Stimulated activated CD8-positive, alpha-beta memory T cell treated with anti-CD3 and anti-CD28 coated beads, Interleukin-7, amount 100 ng/mL, for 48 hours (primary cell): ENCODE measurements at places on chromosomes 11 and 22.
A peak's percentile ranks its signal among the peaks of the same experiment; 100 is the strongest.

DNA sequence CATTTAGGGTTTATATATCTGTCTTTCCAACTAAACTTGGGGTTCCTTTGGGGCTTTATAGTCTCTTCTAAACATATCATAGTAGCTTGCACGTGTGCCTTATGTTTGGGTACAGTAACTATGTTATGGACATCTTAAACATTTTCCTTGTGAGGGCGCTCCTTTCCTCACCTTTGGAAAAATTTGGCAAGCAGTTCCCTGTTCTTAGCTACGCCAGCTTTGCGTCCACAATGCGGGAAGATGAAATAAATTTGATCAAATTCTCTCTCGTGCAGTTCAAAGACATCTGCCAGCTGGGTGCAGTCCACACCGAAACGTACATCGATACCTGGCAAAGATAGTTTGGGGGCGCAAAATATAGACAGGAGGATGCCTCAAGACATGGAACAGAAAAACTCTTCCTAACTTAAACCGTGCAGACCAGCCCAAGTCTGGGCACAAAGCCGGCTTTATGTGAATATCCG, 548 bp downstream of the FDXACB1 start:
- no peak for DNase-seq

DNA sequence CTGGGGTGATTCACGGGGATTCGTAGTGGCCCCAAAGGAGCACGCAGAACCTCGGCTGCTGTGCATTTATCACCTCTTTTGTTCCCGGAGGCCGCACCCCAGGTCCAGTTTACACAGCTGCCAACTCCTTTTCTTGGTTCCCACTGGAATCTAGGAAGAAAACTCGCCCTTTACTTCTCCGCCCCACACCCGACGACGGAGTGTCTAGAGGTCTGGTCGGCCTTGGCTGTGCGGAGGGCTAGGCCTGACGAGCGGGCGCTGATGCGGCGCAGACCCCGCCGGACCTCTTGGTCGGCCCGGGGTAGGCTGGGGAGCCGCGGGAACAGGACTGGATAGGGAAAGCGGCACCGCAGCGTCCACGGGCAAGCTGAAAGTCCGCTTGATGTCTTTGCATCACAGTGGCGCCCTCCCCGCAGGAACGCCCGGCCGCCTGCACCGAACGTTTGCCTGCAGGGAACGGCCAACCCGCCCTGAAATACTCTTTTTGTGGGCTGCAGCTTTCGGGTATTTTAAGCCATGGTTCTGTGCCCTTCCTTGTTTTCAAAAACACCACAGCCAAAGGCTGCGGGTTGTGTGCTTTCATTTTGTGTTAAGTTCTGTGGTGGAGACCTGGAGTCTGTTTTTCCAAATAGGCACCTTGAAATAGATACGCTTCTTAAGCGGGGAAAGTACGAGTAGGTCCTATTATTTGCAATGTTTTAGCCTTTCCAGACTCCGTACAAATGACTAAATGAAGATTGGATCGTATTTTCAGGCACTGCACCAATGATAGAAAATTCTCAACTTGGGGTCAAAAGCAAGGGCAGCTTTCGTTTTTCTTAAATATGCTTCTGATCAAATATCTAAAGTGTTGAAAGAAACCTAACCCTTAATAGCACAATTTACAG, 829 bp upstream of the ZBED5 start:
- peak; percentile 4 for DNase-seq

DNA sequence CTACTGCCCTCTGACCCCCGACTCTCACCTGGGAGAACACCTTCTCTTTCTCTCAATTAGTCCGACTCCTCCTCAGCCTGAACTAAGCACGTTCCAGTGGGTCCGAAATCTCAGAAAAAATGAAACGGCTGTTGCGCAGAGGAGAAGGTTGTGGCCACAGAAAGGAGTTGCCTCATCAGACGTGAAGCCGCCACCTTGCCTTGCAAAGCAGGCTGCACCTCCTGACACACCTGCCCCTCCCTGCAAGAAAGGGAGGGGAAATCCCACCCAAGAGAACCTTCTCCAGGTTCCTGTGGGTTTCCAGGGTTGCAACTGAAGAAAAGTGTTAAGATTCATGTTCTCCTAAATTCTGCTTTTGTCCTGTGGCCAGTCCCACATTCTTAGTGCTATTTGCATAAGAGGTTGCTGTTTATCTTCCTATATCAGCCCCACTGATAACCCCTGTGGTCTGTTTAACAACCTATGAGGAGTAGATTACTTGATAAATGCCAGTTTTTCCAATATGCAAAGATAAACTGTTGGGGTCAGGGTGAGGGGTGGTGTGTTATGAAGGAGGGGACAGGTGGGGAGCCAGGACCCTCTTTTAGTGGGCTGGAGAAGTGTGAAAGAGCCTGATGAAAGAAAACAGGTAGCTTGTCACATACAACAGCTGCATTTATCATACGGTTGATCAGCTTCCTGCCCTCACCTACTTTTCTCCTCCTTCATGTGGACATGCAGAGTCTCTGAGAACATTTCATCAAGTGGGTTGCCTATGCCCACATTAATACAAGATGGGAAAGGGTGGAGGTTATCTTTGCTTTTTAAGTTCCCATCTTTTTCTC, 18.2 kb downstream of the ZBTB16 start:
- DNase-seq = no peak

DNA sequence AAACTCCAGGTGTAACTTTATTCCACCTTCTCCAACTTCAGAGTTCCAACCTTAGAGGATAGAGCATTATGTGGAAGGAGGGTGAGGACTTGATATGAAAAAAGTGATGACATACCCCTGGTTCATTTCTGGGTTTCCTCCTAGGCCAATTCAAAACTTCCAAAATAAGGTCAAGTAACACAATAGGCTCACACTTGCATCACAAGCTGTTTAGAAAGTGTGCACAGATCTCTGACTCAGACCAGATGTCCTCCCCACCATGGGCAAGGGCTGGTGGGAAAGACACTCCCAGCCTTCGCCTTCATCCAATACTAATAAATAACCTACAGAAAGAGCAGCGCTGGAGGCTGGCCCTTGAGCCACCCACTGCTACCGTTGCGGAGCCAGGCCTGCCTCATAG, 5.8 kb upstream of the BUD13 start:
- no peak for DNase-seq

DNA sequence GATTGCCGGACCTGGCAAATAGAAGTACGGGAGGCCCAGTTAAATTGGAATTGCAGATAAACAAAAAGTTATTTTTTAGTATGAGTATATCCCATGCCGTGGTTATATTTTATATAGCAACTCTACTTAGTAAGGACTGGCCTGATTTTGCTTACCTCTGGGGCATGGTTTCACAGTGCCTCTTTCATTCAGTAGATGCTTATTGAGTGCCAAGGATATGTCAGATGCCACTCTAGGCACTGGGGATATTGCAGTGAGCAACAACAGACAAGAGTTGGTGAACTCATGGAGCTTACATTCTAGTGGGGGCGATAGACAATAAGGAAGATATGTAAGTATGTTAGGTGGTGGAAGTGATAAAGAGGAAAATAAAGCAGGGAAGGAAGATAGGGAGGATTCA, 112.2 kb downstream of the TEAD1 start:
- no peak for DNase-seq

DNA sequence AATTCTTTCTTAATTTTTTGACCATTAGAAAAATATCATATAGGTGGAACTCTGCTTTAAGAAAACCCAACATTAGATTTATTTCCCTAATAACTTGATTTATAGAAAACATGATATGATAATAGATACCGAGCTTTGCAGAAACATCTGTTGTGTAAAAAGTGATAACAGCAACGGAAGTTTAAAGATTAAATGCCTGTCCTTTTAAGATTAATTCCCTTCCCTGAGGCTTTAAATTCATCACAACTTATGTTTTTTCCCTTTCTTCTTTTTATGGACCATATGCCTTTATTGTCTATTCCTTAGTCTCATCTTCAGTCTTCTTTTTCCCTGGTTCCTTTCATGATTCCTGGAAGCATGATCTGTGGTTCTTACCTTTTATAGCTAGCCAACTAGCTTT, 1.9 kb downstream of the USP47 start:
- no peak for DNase-seq

DNA sequence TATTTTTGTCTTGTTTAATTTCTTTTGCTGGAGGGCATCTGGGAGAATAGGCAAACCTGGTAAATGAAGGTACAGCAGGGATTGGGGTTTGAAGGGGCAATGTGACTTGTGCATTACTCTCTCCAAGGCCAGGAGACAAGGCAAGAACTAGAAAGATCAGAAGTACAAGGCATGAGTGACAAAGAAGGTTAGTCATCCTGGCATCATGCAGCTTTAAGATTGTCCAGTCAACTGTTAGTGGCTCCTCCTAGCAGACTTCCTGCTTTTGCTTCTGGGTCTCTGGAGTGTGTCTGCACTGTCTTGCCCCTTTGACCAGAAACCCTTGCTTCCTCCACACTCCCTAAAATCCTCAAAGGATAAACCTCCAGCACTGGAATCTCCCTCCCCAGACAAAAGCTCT, 27.2 kb upstream of the GLYATL1 start:
- no peak for DNase-seq

DNA sequence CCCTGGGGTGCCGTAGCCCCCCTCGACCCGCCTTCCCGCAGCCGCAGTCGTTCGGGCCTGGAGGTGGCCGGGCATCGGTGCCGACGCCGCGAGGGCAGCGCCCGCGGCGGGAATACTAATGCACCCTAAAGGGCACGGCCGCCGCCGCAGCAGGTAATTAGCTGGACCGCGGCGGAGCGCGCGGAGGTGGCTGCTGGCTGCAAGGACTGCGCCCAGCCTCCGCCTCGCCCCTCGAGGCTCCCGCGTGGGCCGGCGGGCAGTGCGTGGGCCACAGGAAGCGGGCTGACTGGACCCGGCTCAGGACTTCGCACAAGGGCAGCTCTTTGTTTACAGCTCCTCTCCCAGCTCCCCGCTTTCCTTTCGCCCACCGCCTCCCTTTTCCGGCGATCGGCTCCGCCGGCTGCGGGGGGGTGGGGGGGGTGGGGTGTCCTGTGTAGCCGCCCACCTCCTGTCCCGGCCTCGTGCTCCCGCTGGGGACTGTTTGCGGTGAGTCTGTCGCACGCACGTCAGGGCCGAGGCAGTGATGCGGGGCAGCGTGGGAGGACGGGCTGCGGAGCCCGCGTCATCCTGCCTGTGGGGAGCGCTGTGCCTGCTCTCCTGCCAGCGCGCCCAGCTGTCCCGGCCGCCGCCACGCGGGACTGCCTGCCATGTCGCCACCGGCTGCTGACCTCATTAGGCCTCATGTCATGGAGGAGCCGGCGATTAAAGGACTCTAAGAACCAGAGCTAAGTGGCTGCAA, 53.2 kb downstream of the GRIK4 start:
- peak; percentile 20 for DNase-seq
